ENCODE measurements at places on chromosomes 6 and 20.
A peak's percentile ranks its signal among the peaks of the same experiment; 100 is the strongest.

DNA sequence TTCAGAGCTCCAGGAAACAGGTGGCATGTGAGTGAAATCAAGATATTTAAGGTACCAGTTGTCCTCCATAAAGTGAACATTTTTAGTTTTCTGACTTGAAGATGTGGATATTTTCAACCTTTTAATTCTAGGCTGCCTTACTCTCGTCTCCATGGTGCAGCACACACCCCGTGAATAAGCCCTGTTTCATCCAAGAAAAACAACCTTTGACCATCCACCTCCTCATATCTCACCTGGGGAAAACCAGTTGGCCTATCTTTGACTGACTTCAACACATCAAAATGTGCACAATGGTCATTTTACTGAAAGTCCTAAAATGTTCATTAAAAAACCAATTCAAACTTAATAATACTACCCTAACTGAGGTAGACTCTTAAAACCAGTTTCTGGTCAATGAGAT, 73.8 kb upstream of the CD2AP start:
- DNase-seq, result no peak

DNA sequence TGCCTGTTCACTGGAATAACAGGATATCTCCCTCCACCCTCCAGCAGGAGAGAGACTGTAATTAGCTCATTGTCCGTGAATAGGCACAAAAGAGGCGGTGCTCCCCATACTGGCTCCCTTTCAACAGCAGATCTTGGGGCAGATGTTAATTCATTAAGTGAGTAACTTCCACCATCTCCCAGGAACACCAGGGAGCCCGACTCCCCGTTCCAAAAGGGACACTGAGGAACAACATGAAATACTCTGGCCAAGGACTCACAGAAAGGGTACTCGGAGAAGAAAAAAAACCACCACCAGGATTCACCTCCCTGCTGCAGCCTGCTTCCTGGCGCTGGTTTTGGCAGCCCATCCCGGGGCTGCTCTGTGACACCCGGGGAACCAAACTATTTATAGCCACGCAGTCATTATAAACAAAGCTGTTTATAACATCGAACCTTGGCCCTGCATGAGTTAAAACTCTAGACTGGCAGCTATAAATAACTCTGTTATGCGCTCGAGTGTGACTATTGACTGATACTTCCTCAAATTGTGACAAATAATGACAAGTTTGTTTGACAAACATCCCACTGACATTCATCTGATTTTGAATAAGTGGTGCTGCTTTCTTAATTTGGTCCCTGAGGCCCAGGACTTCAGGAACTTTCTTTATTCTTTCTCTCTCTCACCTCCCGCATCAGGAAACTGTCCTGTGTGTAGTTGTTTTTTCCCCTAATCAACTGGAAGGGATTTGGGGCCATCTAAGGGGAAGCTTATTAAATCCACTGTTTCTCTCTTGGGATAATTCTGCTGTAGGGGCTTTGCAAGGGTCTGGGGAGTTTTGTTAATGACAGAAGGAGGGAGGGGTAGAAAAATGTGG, 521.6 kb downstream of the CD83 start:
- peak; percentile 74 for DNase-seq

DNA sequence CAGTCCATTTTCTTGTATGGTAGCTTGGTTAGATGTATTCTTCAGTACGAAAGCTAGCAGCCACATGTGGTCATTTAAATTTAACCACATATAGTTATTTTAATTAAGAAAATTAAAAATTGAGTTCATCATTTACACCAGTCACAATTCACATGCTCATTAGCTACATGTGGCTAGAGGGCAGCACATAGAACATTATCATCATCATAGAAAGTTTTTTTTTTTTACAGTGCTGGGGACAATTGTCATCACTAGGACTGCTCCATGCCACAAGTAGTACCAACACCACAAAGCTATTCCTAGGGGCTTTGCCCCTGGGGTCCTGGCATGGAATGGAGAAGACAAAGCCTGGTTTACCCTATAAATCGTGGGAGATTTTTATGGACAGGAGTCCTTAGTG, 30.5 kb downstream of the PLCB4 start:
- no peak for DNase-seq

DNA sequence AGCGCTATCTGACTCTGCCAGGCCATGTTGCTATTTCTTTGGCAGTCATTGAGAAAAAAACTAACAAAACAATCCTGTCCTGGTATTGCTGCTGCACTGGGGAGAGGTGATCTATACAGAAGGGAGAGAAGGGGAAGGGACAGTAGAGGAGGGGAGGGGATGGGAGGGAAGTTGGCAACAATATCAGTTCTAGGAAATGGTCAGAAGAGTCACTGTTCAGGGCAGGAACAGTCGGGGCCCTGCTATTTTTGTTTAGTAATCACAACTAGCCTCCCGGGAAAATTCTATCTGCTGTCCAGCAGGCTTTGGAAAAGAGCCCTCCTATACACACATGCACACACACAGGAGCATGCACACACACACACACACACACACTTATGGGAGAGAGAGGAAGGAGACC, 142.3 kb upstream of the CARMIL1 start:
- DNase-seq, result peak; percentile 35

DNA sequence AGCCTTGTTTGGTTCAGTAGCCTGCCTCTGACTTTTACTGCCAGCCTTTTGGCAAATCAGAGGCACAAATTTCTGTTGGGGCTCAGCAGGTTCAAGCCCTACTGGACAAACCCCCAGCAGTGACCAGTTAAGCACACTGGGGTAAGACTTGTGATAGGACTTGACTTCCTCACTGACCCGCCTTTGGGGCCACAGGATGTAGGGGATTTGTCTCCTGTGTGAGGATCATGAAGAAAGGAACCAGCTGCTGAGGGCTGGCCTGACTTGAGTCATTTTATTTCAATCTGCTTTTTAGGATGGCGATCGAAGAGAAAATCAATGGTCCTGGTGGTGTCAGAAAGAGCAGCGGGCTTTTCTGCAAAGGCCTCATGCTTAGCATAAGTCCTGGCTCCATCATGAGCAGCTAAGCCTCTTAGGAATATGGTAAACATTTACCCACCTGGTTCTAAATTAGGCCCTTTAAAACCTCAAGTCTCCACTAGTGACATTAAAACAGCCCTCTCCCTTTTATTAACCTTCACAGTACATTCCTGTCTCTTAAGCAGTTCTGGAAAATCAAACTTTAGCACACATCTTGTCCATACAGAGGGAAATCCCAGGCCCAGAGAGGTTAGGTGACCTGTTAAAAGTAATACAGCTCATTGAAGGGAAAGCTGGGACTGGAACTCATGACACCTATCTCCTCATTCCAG, 16.6 kb downstream of the CHMP4B start:
- DNase-seq, result no peak

DNA sequence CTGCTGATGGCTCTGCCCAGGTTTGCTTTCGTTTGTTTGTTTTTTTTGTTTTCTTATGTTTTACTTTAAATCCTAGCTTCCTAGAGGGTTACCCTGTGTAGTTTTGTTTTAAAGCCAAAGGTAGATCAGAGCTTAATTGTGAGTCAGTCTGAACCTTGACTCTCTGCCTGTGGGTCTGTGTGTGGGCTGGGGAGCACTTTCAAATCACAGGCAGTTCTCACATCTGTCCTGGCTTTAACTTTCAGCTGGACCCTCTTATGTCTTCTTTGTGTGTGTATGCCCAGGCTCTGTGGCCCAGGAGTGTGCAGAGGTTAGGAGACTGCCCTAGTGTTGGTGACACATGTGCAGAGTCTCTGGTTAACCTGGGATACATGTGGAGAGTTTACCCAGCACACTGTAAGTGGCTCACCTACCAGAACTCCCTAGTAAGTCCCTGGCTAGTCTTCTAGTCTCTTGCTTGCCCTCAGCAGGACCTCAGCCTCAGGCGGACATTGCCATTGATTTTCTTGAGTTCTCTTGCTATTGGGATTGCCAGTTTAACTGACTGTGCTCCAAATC, 19.0 kb downstream of the HIVEP1 start:
- DNase-seq, result no peak

DNA sequence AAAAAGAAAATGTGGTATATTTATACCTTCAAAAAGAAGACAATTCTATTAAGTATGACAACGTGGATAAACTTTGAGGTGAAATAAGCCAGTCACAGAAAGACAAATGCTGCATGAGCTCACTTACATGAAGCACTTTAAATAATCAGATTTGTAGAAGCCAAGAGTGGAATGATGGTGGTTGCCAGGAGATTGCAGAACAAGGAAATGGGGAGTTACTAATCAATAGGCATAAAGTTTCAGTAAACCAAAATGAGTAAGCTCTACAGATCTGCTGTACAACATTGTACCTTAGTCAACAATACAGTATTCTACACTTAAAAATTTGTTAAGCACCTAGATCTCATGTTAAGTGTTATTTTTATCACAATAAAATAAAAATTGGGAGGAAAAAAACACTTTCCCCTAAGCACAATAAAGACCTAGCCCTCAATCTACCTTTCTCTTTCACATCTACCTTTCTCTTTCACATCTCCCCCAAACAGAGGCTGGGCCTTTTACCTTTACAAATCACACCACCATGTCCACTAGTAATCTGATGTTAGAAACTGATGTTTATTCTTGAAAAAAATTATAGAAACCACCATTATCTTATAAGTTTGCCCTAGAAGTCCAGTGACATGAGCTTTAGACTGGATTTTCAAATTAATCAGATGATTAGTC, 73.9 kb downstream of the PKIB start:
- no peak for DNase-seq

- DNase-seq, result no peak
Observed at GRCh38 chr6:108476847-108477430, 83.8 kb upstream of the FOXO3 start.

DNA sequence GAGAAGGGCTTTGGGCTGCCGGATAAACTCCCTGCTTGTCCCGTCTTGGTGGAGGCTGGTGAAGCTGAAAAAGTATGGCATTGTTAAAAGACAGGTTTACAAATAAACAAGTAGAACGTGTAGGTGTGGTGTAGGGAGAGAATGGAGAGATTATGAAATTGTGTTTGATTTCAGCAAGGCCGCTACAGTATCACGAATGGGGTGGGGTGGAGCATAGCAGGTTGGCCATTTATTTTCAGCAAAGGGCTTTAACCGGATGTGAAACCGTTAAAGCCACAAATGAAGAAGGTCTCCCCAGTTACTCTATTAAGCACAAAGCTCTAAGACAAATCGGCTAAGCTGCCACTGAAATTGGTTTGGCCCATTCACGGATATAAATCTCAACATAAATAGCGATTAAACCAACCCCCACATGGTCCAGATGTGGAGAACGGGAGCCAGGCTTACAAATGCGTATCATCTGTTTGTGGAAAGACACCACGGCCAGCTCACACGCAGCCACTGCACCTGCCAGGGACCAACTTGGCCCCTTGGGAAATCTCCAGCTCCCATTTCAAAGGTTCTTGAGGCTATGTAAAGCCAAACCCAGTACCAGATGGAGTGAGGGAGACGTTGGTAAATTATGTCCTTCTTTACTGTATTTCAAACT, 94.0 kb downstream of the ZMYND8 start:
- no peak for DNase-seq

GRCh38 chr6:11374036-11375010, 141.9 kb upstream of the NEDD9 start:
- DNase-seq, result no peak

- DNase-seq, result no peak
Observed at GRCh38 chr6:132261354-132261753, 139.9 kb downstream of the MOXD1 start.

DNA sequence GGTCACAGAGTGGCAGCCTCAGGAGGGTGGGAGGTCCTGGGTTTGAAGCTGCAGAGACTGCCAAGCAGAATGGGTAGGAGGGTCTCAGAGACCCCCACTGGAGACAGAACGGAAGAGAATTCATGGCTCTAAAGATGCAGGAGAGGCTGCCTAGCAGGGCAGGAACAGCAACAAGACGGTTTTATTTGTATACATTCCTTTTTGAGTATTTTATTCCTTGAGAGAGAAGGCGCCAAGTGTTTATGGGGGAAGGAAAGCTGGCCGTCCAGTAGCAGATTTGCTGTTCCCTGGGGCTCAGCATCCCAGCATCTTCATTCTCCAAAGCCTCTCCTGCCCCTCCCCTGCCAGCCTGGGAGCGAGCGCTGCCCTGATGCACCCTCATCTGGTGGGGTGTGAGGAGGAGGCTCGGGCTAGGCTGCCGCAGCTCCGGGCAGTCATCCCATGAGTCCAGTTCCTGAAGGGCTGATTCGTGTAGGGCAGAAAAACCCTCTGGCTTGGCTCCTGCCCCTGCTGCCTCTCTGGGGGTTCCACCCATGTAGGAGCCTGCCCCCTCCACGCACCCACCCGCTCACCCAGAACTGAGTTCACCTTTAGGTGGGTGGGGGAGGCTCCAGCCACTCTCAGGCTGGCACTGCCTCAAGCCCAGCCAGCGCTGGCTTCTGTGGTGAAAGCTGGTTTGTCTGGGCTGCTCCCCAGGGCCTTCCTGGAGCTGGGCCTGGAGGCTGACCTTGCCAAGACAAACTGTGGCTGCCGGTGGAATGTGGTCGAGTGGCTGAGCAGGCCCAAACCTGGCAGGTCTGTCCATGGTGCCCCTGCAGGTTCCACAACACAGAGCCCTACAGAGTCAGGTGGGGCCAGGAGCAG, 32.4 kb downstream of the CPXM1 start:
- DNase-seq, result peak; percentile 62

- peak; percentile 90 for DNase-seq
Observed at GRCh38 chr6:56868687-56869086, 86.2 kb upstream of the BEND6 start.

- no peak for DNase-seq
Observed at GRCh38 chr6:89350281-89350966, 2.1 kb downstream of the UBE2J1 start.

DNA sequence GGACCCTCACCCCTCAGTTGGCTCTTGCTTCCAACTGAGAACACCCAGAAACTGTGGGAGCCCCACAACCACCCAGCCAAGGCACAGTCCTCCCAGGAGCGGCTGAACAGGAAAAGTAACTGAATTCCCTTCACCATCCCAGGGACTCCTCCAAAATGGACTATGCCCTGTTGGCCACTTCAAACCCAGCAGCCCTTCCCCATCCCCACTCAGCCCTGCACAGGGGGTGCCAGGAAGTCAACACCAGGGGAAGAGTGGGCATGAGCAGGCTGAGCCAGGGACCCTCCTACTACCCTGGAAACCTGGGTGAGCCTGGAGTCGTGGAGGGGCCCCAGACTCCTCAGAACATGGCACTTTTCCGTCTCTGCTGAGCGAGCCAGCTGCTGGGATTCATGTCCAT, 10.3 kb downstream of the GUCA1B start:
- DNase-seq, result no peak

DNA sequence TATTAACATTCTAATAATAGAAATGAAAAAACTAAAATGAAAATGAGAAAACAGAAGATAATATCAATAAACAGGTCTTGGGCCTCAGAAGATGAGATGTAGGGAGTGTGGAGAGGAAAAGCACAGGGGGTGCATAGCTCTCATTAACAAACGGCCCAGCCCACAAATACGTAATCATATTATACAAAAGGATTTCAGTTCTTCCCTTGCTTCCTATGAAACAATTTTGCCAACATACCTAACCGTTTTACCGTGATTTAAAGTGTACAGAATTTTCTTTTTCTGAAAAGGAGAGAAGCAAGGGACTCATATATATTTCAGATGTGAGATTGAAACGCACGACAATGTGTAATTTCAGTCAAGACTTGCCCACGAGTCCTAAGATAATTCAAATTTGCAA, 136.0 kb downstream of the HFE start:
- DNase-seq, result no peak
